Renal cortical epithelial cell (primary cell): ENCODE measurements at places on chromosomes 4 and X.

GRCh38 chrX:27186671-27187070 lies 276.5 kb downstream of the PPP4R3C start:
- DNase-seq: peak; percentile 11

GRCh38 chr4:155772459-155773195 lies 13.8 kb downstream of the GUCY1B1 start:
- DNase-seq: no peak

- DNase-seq: no peak
Measured at GRCh38 chrX:29634516-29634915, 580.8 kb upstream of the MAGEB2 start.

GRCh38 chr4:17517664-17518063 lies 2.7 kb downstream of the CLRN2 start:
- no peak for DNase-seq

GRCh38 chrX:11138498-11139390 lies 27.6 kb downstream of the HCCS start:
- no peak for DNase-seq

DNA sequence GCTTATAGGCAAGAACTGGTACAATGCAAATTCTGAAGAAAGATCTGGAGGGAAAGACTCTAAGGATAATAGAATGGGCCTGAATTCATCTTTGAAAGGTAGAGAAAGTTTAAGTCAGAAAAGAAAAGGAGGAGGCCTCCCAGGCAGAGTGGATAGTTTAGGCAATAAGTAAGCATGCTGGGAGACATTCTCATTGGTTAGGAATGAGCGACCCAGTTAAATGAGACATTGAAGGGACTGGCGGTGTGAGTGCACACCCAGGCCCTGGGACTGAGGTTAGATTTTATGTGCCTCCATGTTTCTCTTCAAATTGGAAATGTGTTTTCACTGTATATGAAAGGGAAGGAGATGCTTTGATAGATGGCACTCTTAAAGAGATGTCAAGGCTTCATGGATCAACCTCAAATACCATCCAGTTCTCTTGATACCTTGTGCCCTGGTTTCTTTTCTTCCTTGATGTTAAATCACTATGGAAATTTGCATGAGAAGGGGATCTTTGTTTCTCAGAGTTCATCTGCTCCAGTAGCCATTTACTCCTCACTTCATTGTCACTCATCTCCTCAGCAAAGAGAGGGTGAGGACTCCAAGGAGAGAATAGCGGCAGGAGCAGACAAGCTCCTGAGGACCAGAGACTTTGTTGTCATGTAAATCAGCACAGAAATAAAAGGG lies 584.2 kb upstream of the INTU start:
- DNase-seq: no peak

DNA sequence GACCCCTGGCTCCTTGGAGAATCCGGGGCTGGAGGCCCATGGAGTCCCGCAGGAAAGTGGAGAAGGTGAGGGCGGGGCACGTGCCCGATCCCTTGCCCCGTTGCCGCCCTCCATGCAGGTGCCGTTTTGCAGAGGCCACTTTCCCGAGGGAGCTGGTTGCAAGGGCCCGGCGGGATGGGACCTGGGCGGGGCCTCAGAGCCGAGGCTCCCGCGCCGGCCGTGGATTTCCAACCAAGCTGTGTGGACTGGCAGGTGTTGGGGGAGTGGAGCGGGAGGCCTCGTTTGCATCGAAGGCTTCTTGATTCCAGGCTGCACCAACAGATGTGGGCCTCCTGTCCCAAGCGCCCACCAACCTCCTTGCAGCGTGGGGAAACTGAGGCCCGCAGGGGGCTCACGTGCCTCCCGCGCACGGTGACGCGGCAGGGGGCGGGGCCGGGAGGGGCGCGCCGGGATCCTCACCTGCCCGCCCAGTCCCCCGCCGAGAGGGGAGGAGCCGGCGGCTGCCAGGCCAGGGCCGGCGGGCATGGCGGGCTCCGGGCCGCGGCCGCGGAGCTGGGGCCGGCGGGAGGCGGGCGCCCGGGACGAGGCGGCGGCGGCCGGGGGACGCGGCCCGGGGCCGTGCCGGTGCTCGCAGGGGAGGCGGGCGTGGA lies 24.9 kb downstream of the SH3BP2 start:
- no peak for DNase-seq

DNA sequence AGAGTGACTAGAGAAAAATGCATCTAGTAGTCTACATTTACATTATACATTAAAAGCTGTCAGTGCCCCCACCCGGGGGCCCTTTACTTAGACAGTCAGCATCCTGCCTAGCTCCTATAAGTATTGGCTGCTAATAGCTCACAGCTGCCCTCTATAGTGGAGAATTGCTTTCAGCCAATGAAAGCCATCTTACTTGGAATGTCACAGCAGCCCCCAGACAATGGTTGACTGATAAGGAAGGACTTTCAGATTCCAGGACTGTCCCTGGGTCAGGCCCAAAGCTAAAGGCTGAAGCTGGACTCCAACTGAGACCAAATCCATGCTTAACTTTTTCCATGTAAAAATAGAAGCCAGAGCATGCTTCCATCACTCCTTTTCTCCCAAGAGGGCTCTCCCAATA lies 196.9 kb downstream of the ANKRD50 start:
- DNase-seq: no peak

GRCh38 chrX:112874614-112875013 lies 34.0 kb upstream of the AMOT start:
- DNase-seq: no peak

DNA sequence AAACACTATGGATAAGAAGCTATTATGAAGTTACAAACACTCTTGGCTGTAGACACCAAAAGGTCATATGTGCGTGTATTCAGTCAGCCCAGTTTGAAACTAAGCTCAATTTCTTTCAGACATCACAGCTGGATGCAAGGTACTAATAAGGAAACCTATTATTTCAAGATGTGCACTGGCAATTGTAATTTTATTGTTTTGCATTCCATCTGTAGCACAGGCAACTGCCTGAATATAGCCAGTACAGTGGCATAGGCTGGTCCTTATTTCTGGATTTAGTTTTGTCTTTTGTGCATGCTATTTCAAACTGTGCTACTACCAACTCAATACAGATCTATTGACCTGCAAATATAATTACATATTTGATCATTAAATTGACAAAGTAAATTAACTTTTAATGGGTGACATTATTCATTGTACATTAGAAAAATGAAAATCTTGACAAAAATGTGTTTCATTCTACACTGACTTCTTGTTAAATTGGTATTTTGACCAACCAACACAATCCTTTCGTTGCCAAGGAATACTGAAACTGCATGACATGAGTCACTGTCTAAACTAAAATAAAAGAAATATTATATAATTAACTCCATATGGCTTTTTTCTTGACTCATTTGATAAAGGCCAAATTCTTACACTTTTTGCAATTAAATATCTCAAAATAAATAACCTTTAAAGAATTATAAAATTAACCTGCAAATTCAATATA lies 594.3 kb upstream of the ADGRL3 start:
- DNase-seq: no peak

DNA sequence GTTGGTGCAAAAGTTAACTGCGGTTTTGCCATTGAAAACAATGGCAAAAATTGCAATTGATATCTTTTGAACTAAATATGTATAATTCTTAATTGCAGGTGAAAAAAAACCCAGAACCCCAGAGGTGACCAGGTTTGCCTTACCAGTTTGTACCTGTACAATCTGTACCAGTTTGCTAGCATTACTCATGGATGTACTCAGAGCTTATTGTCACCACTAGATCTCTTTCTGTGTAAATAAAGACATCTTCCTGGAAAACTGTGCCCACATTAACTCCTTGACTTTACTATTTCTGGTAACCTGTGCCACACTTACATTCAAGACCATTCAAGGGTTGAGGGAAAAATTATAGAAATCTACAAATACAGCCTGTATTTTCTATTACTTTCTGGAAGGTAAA lies 139.7 kb downstream of the ELOVL6 start:
- DNase-seq: peak; percentile 33

DNA sequence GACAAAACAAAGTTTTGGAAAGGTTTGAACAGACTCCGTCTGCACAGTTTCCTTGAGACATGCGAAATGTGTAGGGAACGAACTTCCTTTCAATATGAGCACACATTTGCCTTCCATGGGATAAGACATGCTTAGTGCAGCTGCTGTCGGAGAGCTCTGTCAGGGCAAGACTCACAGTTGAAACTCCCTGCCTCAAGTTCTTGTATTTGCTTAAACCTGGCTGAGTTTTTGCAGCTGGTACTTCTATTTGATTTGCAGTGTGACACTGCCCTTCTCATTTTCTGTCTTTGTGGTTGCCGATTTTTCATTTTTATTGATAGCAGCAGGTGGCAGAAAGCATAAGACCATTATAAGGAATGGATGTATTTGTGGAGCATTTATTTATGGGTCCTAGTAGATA lies 18.2 kb upstream of the RHOH start:
- DNase-seq: no peak

DNA sequence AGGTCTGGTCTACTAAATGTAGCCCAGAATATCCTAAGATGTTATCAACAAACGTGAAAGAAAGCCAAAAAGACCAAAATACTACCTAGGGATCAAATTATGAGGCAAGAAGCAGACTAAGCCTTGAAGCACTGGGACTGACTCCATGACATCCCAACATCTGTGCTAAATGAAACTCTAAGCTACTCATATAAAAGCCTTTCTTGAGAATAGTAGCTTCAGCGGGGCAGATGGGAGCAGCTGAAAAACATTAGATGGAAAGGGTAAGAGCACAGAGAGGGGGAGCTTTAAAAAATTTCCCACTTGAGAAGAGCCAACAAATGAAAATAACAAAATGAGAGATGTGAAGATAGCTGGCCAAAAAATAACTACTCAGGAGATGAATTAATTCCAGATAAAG lies 81.7 kb downstream of the MAD2L1 start:
- DNase-seq: no peak

DNA sequence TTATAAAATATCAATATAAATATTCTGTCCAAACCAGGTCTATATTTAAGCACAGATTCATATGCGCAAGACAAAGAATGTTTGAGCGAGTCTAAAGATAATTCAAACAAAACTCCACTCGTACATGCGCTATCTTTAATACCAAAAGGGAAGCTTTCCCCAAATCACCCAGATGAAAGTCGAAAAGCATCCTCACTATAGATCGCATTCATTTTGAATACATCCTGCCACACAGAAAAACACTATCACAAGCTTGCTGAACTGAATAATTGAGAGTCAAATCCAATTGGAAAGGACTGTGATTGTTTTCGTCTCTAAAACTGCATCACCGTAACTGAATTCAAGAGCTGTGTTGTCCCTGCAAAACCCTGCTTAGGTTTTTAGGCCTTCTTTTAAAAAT lies 685 bp downstream of the TASL start:
- no peak for DNase-seq

- DNase-seq: no peak
Measured at GRCh38 chrX:120318411-120318810, 7.2 kb upstream of the TMEM255A start.

GRCh38 chr4:78778530-78778929 lies 2.4 kb downstream of the BMP2K start:
- no peak for DNase-seq

DNA sequence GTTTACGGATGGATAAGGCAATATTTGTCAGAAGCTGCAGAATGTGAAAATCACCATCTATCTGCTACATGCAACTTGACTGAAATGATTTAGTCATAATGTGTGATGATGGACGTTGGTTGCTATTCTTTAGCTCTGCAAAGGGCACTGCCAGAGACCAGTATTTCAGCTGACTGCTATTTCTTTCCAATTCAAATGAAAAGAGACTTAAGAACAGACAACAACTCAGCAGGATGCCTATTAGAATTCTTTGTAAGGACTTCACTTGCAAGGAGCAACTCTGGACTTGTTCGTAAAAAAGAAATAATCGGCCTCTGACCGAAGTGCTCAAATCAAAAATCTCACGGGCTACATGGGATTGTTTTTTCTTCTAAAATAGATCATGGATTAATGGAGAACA lies 262.7 kb downstream of the DHX15 start:
- no peak for DNase-seq

GRCh38 chr4:102324730-102325129 lies 20.6 kb downstream of the SLC39A8 start:
- peak; percentile 53 for DNase-seq

- DNase-seq: no peak
Measured at GRCh38 chr4:108867476-108867875, 104.6 kb upstream of the ETNPPL start.

DNA sequence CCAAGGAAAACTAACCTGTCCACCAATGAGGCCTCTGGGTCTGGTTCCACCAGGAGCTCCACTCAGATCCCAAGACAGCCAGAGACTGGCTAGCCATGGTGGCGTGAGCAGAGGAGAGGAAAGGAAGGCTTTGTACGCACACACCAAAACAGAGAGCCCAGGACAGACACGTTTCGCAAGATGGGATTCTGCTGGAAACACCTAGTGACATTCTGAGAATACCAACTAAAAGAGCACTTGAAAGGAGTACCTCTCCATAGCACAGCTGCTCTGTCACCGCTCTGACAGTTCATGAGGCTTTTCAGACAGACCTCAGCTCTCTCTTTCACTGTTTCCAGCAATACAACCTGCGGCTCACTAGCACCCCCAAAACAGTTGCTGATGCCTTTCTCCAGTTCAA lies 105.0 kb downstream of the SH3KBP1 start:
- DNase-seq: no peak

GRCh38 chr4:94399721-94400120 lies 52.0 kb upstream of the PDLIM5 start:
- DNase-seq: no peak

DNA sequence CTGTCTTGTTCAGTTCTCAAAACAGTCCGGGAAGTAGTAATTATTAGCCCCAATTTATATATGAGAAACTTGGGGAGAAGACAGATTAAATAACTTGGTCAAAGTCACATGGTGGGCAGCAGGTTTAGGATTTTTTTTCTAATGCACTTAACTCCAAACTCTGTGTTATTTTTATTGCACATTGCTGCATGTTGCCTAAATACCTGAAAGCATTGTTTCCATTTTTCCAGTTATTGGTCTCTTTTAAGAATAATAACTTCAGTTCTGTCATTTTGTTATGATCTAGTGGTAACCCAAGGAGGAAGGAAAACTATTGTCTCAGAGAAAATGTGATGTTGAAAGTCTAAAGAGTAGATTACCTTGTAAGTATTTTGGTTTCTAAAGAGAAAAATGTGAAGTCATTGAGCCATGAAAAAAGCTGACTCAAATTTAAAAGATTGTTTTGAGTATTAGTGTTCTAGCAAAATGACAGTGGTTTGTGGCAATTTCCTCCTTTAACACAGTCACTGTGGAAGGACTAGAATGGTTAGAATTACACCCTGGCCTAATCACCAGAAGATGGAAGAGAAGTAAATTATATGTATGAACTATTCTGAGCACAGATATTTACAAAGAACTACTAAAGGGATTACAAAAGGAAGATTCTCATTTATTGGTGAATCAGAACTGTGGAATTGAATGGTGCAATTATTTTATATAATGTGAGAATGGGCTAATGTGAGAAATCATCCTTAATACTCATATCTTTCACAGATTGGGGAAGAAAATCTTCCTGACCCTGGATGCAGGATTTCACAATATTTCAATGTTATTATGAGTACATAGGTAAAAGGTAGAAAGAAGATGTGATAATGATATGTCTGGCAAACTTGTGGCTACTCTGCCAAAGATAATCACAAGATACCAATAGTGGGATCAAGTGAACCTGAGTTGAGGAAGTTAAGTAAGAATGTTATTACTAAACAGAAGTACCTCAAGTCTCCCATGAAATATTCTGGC lies 21.7 kb upstream of the CXCL8 start:
- DNase-seq: peak; percentile 84
